ENCODE measurements at places on chromosomes 12 and 14.

DNA sequence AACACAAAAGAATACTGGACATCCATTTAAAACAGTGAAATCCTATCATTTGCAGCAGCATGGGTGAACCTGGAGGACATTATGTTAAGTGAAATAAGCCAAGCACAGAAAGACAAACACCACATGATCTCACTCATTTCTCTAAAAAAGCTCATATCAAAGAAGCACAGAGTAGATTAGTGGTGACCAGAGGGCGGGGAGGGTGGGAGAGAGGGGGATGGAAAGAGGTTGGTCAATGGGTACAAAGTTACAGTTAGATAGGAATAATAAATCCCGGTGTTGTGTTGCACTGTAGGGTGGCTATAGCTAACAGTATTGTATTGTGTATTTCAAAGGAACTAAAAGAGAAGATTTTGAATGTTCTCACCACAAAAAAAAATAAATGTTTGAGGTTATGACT lies 52.4 kb downstream of the DUSP6 start:
- no peak for DNase-seq

- no peak for DNase-seq
Measured at GRCh38 chr12:40106655-40107054, 774 bp upstream of the SLC2A13 start.

DNA sequence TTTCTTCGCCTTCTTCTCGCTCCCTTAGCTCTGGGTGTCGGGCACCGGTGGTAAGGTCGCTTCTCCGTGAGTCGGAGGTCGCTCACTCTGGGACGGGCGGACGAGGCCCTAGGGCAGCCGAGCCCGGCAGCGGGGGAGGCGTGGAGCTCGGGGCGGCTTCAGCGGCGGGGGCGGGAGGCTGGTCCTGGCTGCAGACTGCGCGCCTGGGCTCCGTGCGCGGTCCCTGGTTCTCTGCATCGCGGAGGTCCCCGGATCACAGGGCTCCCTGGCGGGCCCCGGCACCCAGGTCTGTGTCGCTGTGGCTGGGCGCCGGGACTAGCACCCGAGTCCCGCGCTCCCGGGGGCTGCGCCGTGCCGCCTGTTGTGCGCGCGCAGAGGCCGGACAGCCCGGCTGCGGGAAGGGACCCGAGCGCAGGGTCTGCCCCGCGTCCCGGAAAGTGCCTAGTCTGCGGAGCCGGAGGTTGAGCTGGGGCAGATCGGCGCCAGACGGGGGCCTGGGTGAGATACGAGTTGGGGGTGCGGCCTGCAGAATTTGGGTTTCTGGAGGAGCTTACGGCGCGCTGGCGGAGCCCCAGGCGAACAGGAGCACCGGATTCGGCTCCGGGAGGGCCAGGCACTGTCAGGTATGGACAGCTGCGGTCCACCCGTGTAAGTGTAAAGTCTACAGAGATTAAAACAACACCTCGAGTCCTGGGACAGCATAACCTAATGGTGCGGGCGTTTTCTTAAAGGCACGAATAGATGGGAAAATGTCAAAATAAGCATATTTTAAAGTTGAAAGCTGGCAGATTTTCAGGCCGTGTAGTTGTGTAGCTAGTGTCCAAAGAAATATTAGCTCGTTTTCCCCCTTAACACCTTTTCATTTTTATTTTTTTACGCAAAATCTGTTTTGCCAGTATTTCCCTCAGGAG lies 713 bp downstream of the FRMD6 start:
- no peak for DNase-seq

GRCh38 chr12:6172862-6173261 lies 27.3 kb upstream of the CD9 start:
- no peak for DNase-seq

DNA sequence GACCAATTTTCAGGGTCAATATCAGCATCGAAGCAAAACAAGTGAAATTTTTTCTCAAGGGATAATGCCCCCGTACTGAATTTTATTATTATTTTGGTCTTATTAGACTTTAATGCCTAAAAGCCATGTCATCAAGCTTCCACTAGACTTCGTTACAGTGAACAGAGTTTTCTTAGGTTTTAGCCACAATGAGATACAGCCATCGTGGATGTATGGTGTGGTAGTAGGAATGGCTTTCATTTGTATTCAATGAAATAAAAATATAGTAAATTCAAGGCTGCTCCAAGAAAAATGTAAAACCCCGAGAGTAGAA lies 11.7 kb downstream of the TAOK3 start:
- DNase-seq = no peak

DNA sequence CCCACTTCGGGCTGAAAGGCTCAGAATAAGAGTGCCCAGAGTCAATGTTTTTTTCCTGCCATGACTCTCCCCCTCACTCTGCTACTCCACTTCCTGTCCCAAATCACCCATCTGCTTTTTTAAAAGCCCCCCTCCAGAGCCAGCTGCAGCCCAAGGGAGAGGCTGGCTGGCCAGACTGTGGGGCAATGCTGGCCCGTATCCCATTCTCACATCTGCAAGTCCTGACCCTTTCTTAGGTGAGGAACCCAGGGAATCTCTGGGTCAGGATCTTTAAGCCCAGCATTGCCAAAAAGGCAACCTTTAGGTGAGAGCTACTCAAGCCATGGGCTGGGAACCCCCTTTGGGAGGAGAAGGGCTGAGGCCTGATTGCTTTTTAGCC lies 1.7 kb upstream of the ITGA5 start:
- no peak for DNase-seq

DNA sequence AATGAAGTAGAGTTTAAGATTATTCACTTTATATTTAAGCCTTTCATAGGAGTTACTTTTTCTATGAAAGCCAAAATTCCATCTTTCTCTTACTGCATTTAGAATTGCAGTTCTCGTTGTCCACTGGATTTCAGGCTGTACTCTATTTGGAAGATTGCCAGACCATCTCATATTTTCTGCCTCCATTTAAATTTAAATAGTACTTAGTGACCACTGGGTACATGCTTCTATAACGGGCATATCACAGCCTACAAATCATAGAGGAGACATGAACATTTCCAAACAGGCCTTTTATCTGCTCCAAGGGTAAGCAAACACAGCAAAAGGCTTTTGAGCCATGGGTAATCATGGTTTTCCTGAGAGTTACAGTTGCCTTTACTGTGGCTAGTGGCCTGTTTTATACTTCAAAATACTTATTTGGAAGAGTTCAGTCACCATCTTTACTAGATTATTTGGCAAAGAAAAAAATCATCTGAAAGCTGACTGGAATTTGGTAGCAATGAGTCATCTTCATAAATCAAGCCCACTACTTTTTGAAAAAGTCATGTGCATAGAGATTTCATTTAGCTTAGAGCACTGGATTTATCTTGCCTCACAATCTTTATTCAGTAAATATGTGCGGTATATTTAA lies 15.7 kb downstream of the ANO6 start:
- DNase-seq = no peak

- no peak for DNase-seq
Measured at GRCh38 chr14:56561606-56562005, 18.0 kb upstream of the TMEM260 start.

DNA sequence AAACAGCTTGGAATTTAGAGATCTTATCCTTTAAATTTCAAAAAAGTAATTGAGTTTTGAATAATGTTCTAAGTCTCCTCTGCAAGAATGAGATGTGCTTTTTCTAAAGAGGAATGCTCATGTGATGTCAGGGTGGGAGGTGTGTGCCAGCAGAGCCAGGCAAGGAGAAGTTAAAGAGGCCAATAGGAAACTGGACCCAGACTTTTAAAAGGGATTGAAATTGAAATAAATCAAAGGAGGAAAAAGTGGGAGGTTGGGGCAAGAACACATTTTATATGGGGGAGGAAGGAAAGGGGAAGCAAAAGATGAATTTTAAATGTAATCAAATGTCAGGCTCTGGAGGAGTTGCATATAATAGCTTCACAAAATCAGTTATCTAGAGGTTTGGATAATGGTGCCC lies 126.1 kb downstream of the FIGNL2 start:
- no peak for DNase-seq

GRCh38 chr12:11731455-11731854 lies 82.0 kb downstream of the ETV6 start:
- DNase-seq = no peak

DNA sequence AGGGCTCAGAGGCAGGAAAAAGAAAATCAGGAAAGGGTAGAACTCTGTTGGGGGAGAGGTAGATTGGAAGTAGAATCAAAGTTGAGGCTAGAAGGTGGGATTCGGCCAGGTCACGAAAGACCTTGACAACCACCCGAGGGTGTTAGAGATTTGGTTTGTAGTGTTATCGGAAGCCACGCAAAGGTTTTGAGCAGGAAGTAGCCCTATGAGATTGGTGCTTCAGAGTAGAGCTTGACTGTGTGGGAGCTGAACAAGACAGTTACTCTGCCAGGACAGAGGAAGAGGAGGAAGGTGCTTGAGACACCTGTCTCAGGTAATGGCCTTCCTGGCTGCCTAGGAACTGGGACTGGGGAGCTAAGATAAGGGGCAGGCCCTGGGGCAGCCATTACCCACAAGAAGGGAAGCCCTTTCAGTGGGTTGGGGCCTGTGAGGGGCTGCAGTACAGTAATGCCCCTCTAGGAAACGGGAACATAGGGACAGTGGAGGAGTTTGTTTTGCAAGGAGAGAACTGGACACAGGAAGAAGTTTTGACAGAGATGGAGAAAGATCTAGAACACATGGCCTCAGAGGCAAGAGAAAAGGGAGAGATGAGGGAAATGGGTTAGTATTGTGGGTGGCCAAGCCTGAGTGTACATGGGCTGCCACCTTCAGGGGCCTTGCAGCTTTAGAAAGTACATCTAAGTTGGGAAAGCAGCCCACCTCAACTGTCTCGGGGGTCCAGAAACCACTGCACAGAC lies 73.5 kb downstream of the RIN3 start:
- no peak for DNase-seq

- DNase-seq = peak; percentile 49
Measured at GRCh38 chr12:13362260-13362841, 165.8 kb downstream of the EMP1 start.

All from NCI-H2107 (cell line).